ENCODE measurements at places on chromosomes 7 and 10.

- no peak for DNase-seq
Observed at GRCh38 chr10:30999070-30999712, 32.5 kb downstream of the ZNF438 start.

- DNase-seq = no peak
Observed at GRCh38 chr7:37211097-37211880, 237.4 kb downstream of the ELMO1 start.

- no peak for DNase-seq
Observed at GRCh38 chr7:129882531-129882930, 70.2 kb downstream of the UBE2H start.

GRCh38 chr7:136971776-136972175 is 103.3 kb downstream of the CHRM2 start:
- no peak for DNase-seq

- no peak for DNase-seq
Observed at GRCh38 chr7:66950763-66951162, 29.7 kb downstream of the TMEM248 start.

DNA sequence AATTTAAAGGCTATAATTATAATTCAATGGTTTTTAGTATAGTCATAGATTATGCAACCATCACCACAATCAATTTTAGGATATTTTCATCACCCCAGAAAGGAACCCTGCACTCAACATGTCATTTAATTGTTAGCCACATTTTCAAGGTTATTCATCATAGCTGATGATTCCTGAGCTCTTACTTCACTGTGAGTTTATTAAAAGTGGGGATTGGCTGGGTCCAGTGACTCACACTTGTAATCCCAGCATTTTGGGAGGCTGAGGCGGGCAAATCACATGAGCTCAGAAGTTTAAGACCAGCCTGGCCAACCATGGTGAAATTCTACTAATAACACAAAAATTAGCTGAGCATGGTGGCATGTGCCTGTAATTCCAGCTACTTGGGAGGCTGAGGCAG is 787 bp downstream of the CCL26 start:
- DNase-seq = no peak

- DNase-seq = no peak
Observed at GRCh38 chr7:15016766-15017165, 114.2 kb upstream of the DGKB start.

GRCh38 chr7:30814700-30815387 is 43.6 kb downstream of the MINDY4 start:
- no peak for DNase-seq

All from stimulated activated CD8-positive, alpha-beta memory T cell treated with anti-CD3 and anti-CD28 coated beads, Interleukin-4, amount 100 ng/mL, for 4 hours (primary cell).